B cell (primary cell): ENCODE measurements at places on chromosomes 12 and 14. TPM values are rescaled to one million over a fixed set of nuclear protein-coding genes. Genes with fewer than 3 reads are reported as not detected.

GRCh38 chr12:131323879-131324278 lies 370.2 kb downstream of the ADGRD1 start:
- H3K27ac ChIP-seq = no peak overlapping the region
- no peaks in the 10 kb centered on the region for H3K27me3 ChIP-seq
- no peaks in the 10 kb centered on the region for H3K36me3 ChIP-seq
- H3K4me3 ChIP-seq = no peak overlapping the region
- DNase-seq = no peak

DNA sequence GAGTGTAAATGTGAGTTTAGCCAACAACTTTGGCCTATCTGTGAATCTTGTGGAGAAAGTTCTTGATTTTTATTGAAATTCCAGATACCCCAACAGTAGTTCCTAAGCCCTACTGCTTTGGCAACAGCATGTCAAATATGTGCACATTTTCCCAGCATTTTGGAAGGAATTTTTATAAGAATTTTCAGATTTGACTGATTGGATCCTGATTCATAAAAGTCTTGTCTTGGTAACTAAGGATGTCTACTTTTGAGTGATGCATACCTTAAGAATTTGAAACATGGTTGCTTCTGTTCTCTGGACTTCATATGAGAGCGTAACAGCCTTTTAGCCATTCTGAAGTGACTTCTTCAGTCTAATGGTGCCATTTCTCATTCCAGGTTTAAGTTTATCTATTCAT lies 106.7 kb downstream of the ANO4 start:
- no peak for DNase-seq
- H3K4me1 ChIP-seq = no peaks in the 10 kb centered on the region
- no peak overlapping the region for H3K27ac ChIP-seq
- H3K36me3 ChIP-seq = no peaks in the 10 kb centered on the region
- H3K4me3 ChIP-seq = no peak overlapping the region
- no peaks in the 10 kb centered on the region for H3K27me3 ChIP-seq

DNA sequence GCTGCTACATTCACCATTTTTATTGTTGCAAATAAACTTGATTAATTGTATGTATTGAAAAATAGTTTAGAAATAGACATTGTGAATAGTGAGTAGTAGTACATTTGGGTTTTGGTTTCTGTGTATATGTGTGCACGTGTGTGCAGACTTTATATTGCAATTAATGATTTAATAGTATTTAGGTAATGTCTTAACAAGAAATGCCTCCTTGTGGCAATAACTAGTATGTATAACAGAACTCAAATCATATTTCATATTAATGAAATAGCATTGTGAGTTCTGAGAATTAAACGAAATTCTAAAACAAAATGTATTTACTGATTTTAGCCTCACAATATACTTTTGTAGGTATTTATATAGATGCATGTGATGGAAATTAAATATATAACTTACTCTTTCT lies 100.1 kb downstream of the SCAF11 start:
- H3K27me3 ChIP-seq = no peaks in the 10 kb centered on the region
- H3K27ac ChIP-seq = no peak overlapping the region
- H3K4me3 ChIP-seq = no peak overlapping the region

GRCh38 chr14:89452281-89452680 lies 35.2 kb upstream of the FOXN3 start:
- H3K36me3 ChIP-seq = no peaks in the 10 kb centered on the region
- H3K27ac ChIP-seq = no peak overlapping the region
- no peak overlapping the region for H3K4me3 ChIP-seq
- DNase-seq = no peak

GRCh38 chr14:21768116-21768874 lies 94.7 kb upstream of the OR4E1 start:
- H3K4me3 ChIP-seq = no peak overlapping the region
- no peaks in the 10 kb centered on the region for H3K27me3 ChIP-seq
- no peaks in the 10 kb centered on the region for H3K36me3 ChIP-seq
- H3K27ac ChIP-seq = no peak overlapping the region
- no peaks in the 10 kb centered on the region for H3K4me1 ChIP-seq

The OS9 gene
- 234 and 294 TPM in 2 replicates for polyA plus RNA-seq

The TOMM20L gene
- not detected in 2 replicates for polyA plus RNA-seq

The PPM1H gene
- 0.01 and 0.03 TPM in 2 replicates for polyA plus RNA-seq

DNA sequence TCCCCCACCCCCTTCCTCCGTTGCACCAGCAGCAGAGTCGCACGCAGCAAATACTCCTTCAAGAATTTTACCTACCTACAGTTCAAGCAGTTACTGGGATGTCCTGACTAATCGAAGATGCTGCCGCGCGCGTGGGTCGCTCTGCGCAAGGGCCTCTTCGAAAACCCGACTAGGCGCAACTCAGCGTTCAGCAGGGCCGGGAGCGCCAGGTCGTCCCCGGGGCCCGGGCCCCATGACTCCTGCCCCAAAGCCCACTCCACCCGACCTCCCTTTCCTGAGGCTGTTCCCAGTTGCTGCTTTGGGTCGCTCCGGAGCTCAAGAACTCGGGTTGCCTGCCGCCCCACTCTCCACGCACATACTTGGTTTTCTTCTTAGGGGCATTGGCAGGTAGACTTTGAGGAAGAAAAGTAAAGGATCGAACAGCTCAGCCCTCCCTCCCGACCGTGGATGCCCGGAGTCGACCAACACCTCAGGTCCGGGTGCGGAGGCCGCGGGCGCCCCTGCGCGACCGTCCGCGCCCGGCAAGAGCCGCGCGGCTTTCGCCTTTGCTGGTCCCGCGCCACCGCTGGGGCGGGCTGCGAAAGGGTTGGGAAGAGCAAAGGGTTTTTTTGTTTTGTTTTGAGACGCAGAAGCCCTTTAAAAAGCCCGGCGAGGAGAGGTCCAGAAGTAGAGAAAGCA lies 1.9 kb downstream of the BMP4 start:
- H3K36me3 ChIP-seq = no peaks in the 10 kb centered on the region
- peaks cover 14% of the 10 kb centered on the region for H3K27me3 ChIP-seq
- H3K27ac ChIP-seq = no peak overlapping the region
- peak; percentile 13 for DNase-seq
- H3K4me3 ChIP-seq = no peak overlapping the region

The RNF212B gene
- not detected in 2 replicates for polyA plus RNA-seq

DNA sequence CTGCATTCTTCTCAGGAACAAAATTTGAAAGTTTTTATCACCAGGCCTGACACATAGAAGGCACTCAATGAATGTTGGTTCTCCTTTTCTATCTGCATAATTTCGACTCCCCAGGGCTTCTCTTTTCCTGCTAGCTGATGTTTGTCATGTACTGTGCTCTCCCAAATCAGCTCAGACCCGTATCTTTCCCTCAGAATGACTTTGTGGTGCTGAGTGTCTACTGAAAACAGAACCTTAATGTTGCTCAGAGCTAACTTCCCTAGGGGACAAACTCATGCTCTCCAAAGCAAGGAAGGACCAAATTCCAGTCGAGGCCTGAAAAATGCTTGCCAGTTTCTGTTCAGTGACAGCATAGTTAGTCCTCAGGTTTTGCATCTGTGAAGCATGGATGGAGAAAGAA lies 1.9 kb downstream of the ARHGDIB start:
- no peaks in the 10 kb centered on the region for H3K27me3 ChIP-seq
- peak overlapping the region; percentile 94 for H3K27ac ChIP-seq
- peak overlapping the region; percentile 65 for H3K4me3 ChIP-seq
- peaks cover 43% of the 10 kb centered on the region for H3K36me3 ChIP-seq
- H3K4me1 ChIP-seq = peaks cover 67% of the 10 kb centered on the region
